ENCODE measurements at places on chromosomes 1 and 21. TPM values are rescaled to one million over a fixed set of nuclear protein-coding genes. Genes with fewer than 3 reads are reported as not detected.
A peak's percentile ranks its signal among the peaks of the same experiment; 100 is the strongest.

- H3K36me3 ChIP-seq, result no peaks in the 10 kb centered on the region
- peak; percentile 74 for DNase-seq
- H3K4me1 ChIP-seq, result peaks cover 24% of the 10 kb centered on the region
- no peaks in the 10 kb centered on the region for H3K27me3 ChIP-seq
These were observed 12.6 kb downstream of the MEGF6 start for GRCh38 chr1:3598522-3599285.

The ABCG1 gene
- 2.0 TPM for total RNA-seq

- peaks cover 9% of the 10 kb centered on the region for H3K27me3 ChIP-seq
- H3K36me3 ChIP-seq, result no peaks in the 10 kb centered on the region
- no peak for DNase-seq
- no peak overlapping the region for H3K27ac ChIP-seq
These were observed 18.8 kb downstream of the SLC1A7 start for GRCh38 chr1:53123453-53124140.

DNA sequence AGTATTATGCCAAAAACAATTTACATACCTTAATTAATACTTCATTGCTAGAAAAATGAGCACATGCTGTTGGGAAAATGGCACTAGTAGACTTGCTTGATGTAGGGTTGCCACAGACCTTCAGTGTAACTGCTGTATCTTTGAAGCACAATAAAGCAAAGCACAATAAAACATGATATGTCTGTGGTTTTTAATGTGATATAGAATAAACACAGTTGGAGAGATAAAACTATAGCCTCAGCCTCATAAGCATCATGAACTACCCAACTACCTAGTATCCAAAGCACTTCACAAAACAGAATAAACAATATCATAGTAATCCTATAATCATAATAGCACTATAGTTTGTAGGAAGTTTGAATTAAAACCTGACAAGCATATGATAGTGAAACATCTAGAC is 143.5 kb downstream of the SYT14 start:
- H3K4me3 ChIP-seq, result no peak overlapping the region
- DNase-seq, result no peak
- H3K36me3 ChIP-seq, result no peaks in the 10 kb centered on the region
- no peaks in the 10 kb centered on the region for H3K27me3 ChIP-seq
- no peaks in the 10 kb centered on the region for H3K4me1 ChIP-seq

DNA sequence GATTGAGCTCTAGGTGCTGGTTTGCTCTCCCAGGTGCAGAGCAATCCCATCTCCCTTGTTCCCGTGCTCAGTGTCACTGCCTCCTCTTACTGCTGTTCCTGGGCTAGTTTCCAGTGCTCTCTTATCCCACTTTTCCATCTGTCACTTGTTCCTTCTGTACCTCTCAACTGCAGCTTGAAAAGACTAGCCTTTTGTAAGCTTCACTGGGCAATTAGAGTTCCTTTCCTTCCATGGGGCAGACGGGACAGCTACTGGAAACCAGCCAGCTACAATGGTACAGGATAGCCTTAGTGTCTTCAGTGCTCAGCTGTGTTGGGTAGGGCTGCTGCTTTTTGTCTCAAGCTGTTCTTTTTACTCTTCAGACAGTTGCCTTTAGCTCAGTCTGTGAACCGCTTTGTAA is 31.6 kb downstream of the AGT start:
- DNase-seq, result no peak
- no peaks in the 10 kb centered on the region for H3K27me3 ChIP-seq
- no peak overlapping the region for H3K27ac ChIP-seq
- H3K4me1 ChIP-seq, result no peaks in the 10 kb centered on the region

The LCE3D gene
- total RNA-seq, result not detected

- H3K27ac ChIP-seq, result no peak overlapping the region
- no peaks in the 10 kb centered on the region for H3K27me3 ChIP-seq
- peaks cover 7% of the 10 kb centered on the region for H3K4me1 ChIP-seq
- no peak overlapping the region for H3K4me3 ChIP-seq
These were observed 209.0 kb upstream of the HOOK1 start for GRCh38 chr1:59605761-59606160.

The IL6R gene
- not detected for total RNA-seq
